NCI-H524 treated with DMSO at 0.1 percent for 48 hours (cell line): ENCODE measurements at places on chromosomes 4 and X.

DNA sequence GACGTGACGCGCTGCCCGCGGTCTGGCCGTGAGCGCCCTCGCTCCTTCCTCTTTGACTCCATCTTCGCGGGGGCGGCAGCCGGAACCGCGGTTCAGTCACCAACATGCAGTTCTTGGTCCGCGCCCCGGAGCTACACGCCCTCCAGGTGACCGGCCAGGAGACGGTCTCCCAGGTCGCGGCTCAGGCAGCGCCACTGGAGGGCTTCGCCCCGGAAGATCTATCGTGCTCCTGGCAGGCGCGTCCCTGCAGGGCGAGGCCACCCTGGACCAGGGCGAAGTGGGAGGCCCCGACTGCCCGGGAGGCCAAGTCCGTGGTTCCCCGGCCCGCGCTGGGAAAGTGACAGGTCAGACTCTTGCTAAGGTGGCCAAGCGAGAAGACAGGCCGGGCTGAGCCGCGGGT is 2.9 kb downstream of the TRIML2 start:
- no peak for DNase-seq

DNA sequence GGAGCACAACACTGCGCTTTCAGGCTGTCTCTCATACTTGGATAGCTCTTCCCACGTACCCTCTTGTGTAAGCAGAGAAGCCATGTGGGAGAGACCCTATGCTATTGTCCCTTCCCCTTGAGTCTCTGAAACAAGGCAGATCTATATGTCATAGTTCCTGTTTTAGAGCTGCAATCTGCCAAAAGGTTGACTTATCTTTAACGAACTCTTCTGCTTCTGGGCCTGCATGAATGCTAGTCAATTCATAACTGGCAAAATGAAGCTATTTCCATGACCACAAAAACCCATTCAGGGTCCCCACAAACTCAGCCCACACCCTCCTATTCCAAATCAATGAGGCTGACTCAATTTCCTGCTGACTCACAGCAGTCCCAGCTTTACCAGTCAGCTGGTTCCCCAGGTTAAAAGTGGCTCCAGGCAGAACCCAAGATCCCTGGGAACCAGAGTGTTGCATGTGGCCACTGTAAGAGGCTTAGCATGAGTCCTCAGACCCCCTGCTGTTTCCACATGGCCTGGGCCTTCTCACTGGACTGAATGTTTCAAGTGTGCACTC is 25.3 kb upstream of the SOD3 start:
- DNase-seq, result peak; percentile 41

DNA sequence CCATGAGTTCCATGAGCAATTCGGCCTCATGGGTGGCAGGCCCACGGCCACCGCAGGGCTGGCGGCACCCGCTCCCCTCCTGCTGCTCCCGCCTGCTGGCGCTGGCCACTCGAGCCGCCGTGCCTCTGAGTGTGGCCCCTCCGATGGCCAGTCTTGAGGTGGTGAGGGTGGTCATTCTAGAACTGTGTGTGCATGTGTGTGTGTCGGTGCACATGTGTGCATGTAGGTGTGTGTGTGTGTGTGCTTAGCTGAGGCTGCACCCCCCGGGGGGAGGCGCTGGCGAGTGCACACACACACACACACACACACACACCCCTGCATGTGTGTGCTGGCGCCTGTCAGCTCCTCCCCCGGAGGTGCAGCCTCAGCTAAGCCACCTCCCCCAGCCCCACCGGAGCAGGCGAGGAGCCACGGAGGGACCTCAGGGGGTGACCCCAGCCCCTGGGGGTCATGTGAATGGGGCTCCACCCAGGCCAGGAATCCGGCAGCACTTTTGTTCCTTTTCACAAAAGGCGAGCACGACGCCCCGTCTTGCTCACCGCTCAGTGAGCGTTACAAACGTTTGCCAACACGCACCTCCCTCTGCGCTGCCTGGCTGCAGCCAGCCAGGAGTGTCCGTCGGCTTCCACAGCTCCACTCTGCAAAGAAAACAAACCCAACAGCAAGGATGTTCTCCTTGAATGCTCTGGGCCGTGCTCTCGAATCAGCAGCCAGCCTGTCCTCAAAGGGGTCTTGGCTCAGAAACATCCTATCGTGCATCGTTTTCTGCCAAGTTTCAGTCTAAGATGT is 29.9 kb downstream of the FGFRL1 start:
- no peak for DNase-seq

GRCh38 chr4:94354474-94354896 is 11.8 kb upstream of the HPGDS start:
- DNase-seq, result no peak

DNA sequence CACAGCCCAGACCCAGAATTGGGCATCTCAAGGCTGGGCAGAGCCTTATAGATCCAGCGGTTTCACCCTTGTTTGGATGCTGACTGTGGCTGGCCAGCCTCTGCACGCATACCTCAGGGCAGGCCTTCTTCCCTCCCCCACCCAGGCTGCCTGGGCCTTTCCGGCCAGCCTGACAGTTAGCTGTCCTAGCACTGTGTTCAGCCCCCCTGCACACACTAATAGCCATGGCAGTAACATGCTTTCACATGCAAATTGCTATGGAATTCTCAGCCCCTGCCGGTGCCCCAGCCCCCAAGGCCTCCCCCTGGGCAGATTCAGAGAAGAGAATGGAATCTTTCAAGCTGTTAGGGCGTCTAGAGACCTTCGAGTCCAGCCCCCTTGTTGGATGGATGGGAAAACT is 17.7 kb downstream of the EFNB1 start:
- DNase-seq, result no peak

GRCh38 chr4:153215921-153216320 is 11.7 kb downstream of the TRIM2 start:
- DNase-seq, result no peak

DNA sequence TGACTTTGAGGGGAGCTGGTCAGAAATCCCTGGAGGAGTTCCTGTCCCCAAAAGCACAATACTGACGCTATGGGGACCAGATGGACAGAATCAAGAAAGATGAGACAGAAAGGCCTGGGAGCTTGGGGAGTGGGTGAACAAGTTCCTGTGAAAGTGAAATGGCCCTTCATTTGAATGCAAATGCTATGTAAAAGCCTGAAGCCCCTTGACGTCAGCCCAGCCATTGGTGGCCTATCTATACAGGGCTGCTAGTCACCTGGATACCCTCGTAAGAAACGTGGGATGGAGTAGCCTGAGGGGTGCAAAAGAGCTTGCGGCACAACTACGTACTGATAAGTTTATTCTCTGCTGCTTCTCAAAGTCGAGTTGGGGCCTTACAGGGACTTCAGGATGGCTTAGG is at the start of gene CDX4:
CDX4 (plus strand) TSS at position 223 of the 400 bp plus-strand sequence. CDS start 201 bp downstream, outside the sequence.
- DNase-seq, result no peak

GRCh38 chr4:152102436-152103000 is 341.7 kb upstream of the GATB start:
- DNase-seq, result no peak

GRCh38 chr4:170089274-170089667 is 485 bp downstream of the AADAT start:
- peak; percentile 2 for DNase-seq
